Hypothalamus (tissue), 51 donors: ENCODE measurements at places on chromosomes 11 and 22.

DNA sequence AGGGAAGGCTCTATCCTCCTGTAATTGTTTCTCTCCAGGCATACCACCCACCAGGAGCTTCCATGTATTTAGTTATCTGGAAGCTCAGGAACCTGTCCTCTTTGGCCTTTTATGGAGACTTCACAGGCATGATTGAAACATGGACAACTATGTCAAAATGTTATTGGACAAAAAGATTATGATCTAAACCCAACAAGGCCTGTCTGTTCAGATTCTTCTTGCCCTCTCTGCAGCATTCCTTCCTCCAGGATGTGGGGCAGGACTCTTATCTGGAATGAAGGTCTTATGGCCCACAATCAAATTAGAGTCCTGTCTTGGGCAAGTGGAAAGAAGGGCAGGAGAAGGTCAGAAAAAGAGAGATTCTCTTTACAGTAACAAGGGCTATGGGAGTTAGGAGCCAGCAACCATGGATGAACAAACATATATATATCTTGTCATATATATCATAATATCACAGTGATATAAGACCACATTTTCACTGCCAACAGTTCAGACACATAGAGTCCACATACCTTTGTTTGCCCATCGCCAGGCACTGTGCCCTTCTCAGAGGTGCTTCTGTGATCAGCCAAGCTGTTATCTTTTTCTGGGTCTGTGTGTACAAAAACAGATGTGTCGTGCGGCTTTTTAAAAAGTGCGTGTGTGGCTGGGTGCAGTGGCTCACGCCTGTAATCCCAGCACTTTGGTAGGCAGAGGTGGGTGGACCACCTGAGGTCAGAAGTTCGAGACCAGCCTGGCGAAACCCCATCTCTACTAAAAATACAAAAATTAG, 42.5 kb upstream of the SUSD2 start:
- no peak for DNase-seq

- no peak for DNase-seq
Observed at GRCh38 chr11:8721609-8722500, 39.3 kb downstream of the RPL27A start.

- no peak for DNase-seq
Observed at GRCh38 chr11:971092-971690, 45.5 kb downstream of the AP2A2 start.

GRCh38 chr11:12222055-12222792, 111.8 kb downstream of the MICAL2 start:
- no peak for DNase-seq

DNA sequence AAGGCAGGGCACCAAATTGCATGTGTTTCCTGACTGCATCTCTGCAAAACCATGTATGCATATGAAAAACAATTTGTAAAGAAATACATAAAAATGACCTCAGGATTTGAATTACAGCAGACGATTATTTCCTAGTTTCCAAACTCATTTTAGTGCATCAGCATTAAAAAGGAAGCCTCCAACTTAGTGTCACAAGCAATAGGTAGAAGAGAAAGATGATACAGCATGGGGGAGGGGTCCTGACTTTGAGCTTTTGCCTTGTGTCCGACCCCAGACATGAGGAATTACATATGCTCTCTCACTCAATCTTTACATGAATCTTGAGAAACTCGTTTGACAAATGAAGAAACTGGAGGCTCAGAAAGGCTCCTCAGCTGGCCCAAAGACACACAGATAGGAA, 294.6 kb upstream of the NARS2 start:
- DNase-seq = no peak
